Peyer's patch (tissue), 4 donors: ENCODE measurements at places on chromosomes 2 and 18. TPM values are rescaled to one million over a fixed set of nuclear protein-coding genes. Genes with fewer than 3 reads are reported as not detected.
A peak's percentile ranks its signal among the peaks of the same experiment; 100 is the strongest.

DNA sequence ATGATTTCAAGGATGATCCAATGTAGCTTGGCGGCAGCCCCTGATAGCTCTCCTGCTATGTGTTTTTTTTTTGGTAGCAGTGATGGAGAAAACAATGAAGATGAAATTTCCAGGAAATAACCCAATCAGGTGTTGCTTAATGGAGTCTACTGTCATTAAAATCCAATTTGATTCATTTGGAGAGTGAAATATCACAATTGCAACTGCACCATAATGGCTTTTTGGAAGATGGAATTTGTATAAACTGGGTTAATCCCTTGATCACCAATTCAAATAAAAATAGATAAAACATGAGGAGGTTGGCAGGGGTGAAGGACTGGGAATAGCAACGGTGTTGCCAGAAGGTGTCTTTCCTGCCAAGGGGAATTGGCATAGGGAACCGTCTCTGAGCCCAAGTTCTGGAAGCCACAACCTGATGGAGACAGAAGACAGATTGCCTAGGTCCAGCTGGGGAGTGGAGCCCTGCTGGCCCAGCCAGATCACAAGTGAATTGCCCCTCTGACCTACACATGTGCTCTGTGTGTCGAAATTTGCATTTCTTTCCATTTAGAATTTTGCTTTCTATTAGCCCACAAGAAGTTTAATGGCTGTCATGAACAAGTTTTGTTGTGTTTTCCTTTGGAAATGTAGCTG, 170.3 kb upstream of the SPRED2 start:
- H3K4me1 ChIP-seq: no peaks in the 10 kb centered on the region
- no peak overlapping the region for H3K27ac ChIP-seq
- H3K27me3 ChIP-seq: no peaks in the 10 kb centered on the region

DNA sequence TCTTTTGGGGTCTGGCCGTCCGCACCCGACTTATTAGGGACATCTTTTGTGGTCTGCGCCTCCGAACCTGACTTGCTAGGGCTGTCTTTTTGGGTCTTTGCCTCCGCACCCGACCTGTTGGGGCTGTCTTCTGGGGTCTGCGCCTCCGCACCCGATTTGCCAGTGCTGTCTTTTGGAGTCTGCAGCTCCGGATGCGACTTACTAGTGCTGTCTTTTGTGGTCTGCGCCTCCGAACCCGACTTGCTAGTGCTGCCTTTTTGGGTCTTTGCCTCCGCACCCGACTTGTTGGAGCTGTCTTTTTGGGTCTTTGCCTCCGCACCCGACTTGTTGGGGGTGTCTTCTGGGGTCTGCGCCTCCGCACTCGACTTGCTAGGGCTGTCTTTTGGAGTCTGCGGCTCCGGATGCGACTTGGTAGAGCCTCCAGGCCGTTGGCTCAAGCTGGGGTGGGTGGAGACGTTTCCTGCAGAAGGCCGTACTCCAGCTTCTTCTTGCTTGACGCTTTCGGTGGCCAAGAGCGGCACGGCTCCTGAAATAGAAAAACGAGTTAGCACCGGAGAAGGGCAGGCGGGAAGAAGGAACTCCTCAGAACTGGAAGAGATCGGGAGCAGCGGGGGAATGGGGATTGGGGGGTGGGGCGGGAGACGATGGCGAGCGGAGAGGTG, 498 bp downstream of the TGOLN2 start:
- no peaks in the 10 kb centered on the region for H3K36me3 ChIP-seq
- H3K27ac ChIP-seq: peak overlapping the region; percentile 96
- DNase-seq: peak; percentile 73
- H3K27me3 ChIP-seq: no peaks in the 10 kb centered on the region
- peak overlapping the region; percentile 80 for H3K4me3 ChIP-seq
- no peaks in the 10 kb centered on the region for H3K4me1 ChIP-seq

The VWA3B gene
- total RNA-seq: not detected

The DAW1 gene
- total RNA-seq: not detected
